ENCODE measurements at places on chromosomes 6 and 20.

GRCh38 chr20:25486377-25486776 is 78.9 kb downstream of the GINS1 start:
- no peak for DNase-seq

DNA sequence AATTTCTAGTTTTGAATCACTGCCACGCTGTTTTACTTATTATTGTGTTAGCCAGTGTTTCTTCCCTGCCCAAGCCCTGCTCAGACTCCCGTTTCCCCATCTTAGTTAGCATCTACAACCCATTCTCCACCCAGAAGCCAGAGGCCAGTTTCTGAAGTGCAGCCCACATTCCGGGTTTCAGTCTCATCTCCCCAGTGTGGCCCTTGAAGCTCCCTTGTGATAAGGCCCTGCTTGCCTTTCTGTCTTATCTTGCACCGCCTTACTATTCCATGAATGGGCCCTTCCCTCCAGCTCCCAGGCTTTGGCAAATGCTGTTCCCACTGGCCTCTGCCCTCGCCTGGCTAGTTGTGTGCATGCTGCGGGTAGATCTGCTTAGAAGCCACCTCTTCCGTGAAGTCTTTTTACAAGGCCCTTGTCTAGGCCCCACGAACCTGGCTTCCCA is 41.1 kb downstream of the TOX2 start:
- DNase-seq, result no peak

DNA sequence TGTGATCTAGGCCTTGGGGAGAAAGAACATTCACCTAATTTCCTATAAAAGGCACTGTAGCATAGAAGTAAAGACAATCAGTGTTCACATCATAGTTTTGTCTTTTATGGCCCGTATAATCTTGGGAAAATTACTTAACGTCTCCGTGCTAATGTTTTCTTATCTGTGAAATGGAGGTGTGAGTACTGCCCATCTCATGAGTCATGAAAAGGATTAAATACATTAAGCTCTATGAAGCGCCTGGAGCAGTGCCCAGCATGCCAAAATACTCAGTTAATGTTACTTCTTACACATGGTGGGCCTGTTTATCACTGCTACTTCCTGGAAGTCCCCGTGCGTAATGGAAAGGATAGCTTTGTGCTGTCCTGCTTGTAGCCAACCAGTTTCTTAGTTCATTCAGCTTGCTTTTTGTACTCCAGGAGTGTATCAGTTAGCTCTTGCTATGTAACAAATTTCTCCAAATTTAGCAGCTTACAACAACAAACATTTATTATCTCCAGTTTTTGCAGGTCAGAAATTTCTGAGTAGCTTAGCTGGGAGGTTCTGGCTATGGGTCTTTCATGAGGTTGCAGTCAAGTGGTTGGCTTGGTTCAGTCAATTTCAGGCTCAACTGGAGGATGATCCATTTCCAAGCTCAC is 103.6 kb upstream of the BMP2 start:
- no peak for DNase-seq

GRCh38 chr6:157233686-157234085 is 89.6 kb downstream of the TMEM242 start:
- DNase-seq, result no peak

GRCh38 chr6:126388104-126388598 is 48.2 kb downstream of the CENPW start:
- DNase-seq, result no peak

- DNase-seq, result no peak
Measured at GRCh38 chr20:63734946-63735858, 1.3 kb upstream of the LIME1 start.

GRCh38 chr6:133568970-133569889 is 319.7 kb upstream of the TCF21 start:
- DNase-seq, result no peak

GRCh38 chr6:46896871-46897270 is 24.9 kb downstream of the ADGRF5 start:
- no peak for DNase-seq

DNA sequence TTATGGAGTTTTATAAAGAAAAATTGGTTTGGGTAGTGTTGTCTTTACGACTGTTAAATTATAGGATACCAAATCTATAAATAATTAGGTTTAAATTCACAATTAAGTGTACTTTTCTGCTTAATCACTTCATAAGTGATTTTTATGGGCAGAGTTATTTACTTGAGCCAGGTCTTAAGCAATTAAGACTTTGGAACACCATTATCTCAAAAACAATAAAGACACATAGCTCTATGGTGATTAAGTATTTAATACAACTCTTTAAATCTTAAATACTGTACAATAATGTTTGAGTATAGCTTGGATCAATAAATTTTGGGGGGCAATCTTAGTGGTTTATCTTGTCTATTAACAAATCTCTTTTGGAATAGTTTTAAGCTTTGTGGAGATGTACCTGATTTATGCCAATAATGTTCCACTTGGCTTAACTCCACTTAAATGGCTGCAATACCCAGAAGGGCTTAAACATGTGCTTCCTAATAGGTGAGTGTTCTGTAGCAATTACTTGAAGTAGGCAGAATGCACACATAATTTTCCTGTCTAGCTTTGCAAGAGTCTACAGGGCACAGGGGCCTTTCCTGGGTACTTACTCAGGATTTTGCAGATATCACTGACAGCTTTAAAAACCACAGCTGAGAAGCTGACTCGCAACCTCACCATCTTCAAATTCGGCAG is 7.5 kb downstream of the FERMT1 start:
- no peak for DNase-seq

GRCh38 chr6:27662769-27663168 is 189.9 kb upstream of the ZNF184 start:
- no peak for DNase-seq

DNA sequence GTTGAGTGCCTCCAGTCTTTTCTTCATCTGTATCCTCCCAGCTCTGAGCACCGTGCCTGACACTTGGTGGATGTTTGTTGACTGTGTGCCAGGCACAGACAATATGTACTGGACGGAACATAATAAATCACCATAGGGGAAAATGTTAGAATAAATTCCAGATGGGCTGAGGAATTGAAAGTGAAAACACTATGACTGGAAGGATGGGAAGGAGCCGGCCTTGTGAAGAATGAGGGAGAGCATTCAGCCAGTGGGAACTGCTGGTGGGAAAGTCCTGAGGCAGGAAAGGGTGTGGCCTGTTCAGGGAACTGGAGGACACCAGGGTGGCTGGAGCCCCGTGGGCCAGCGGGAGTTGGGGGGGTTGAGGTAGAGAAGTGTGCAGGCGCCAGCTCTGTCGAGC is 75.4 kb downstream of the MTHFD1L start:
- no peak for DNase-seq

GRCh38 chr20:17654649-17655285 is 27.3 kb downstream of the RRBP1 start:
- no peak for DNase-seq

- no peak for DNase-seq
Measured at GRCh38 chr6:36807750-36808149, 31.5 kb downstream of the CPNE5 start.

GRCh38 chr20:24977797-24978196 is 14.8 kb downstream of the APMAP start:
- no peak for DNase-seq

- no peak for DNase-seq
Measured at GRCh38 chr20:50712771-50713656, 18.4 kb upstream of the PARD6B start.

DNA sequence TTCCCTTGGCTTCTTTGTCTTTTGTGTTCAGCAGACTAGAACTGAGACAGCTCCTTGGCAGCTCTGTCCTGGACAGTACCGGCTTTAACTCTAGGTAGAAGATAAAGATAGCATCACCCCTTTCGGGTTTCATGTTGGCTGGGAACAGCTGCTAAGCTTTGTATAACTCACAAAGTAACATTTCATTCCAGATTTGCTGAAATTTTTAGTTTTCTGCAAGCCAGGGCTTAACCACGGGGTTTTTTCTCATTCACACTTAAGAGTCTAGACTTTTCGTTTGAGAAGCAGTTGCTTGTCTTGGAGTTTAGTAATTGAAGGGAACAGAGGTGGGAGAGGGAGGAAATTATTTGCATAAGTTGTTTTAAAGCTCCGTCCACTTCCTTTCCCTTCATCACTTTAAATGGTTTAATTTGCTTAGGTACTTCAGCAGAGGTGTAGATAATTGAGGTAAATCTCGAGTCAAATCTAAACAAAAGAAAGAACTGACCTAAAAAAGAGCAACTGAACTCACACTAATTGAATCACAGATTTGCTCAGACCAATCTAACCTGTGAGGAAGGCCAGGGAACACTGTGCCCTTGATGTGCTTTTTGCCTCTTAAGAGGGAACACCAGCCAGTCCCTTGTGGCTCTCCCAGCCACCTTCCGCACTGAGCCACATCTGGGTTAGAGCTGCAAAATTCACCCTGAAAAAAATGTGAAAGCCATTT is 48.3 kb downstream of the RREB1 start:
- no peak for DNase-seq

- no peak for DNase-seq
Measured at GRCh38 chr6:167648501-167649278, 178.0 kb upstream of the AFDN start.

GRCh38 chr6:154689493-154690255 is 43.5 kb upstream of the SCAF8 start:
- no peak for DNase-seq

DNA sequence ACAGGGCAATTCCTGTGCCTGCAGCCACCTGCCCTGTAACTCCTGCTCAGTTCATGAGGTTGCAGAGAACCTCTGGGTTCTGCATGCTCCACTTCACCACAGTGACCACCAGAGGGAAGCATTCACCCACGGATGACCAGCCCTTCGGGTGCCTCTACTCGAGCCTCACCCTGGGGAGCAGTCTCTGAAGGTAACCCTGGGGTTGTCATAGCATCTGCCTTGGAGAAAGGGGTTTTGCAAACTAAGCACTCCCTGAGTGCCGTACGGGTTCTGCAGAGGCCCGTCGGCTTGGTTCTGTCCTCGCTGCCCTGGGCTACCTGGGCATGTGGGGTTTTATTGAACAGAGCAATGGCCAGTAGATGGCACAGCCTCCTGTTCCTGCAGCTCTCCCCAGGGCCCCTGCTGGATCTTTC is 10.2 kb upstream of the CST5 start:
- DNase-seq, result peak; percentile 45

- DNase-seq, result no peak
Measured at GRCh38 chr6:88825856-88826255, 137.6 kb downstream of the RNGTT start.

- peak; percentile 31 for DNase-seq
Measured at GRCh38 chr20:34337982-34338726, 24.9 kb upstream of the ITCH start.

- no peak for DNase-seq
Measured at GRCh38 chr6:71400852-71401251, 112.2 kb downstream of the OGFRL1 start.

DNA sequence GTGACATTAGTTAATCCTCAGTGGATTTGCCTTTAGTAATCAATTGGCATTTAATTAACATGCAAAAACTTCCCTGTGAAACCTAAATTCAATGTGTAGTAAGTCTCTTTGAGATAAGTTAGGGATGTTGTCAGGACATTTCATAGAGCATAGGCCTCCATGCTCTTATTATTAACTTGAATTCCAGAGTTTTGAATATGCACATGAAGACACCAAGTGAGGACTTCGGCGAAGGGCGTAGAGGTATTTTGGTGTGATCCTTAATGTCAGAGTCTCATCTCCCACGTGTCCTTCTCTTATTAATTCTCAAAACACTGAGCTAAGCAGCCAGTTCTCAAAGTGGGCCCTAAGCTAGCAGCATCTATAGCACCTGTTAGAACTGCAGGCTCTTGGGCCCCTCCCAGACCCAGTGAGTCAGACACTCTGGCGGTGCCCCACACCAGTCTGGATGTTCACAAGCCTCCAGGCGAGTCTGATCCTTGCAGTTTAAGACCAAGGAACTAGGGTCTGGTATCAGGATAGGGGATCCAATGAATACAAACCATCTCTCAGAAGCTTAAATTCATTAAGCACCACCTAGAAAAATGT is 292.1 kb downstream of the QKI start:
- DNase-seq, result no peak

All from CD4-positive, alpha-beta T cell treated with Interferon gamma for 1 hour (primary cell).